ENCODE measurements at places on chromosomes 4 and X.
A peak's percentile ranks its signal among the peaks of the same experiment; 100 is the strongest.

- H3K4me1 ChIP-seq: no peaks in the 10 kb centered on the region
- H3K36me3 ChIP-seq: no peaks in the 10 kb centered on the region
- H3K4me3 ChIP-seq: no peak overlapping the region
- H3K27me3 ChIP-seq: no peaks in the 10 kb centered on the region
Observed at GRCh38 chr4:26161030-26161824, 159.6 kb upstream of the RBPJ start.

DNA sequence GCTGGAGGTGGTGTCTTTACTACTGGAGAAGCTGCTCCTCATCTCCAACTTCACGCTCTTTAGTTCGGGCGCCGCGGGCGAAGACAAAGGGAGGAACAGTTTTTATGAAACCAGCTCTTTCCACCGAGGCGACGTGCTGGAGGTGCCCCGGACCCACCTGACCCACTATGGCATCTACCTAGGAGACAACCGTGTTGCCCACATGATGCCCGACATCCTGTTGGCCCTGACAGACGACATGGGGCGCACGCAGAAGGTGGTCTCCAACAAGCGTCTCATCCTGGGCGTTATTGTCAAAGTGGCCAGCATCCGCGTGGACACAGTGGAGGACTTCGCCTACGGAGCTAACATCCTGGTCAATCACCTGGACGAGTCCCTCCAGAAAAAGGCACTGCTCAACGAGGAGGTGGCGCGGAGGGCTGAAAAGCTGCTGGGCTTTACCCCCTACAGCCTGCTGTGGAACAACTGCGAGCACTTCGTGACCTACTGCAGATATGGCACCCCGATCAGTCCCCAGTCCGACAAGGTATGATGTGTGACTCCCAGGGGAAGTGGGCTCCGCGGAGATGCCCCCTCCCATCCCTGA is 634 bp downstream of the LRAT start:
- peaks cover 10% of the 10 kb centered on the region for H3K4me1 ChIP-seq
- no peak overlapping the region for H3K27ac ChIP-seq
- DNase-seq: no peak
- H3K27me3 ChIP-seq: peaks cover 6% of the 10 kb centered on the region
- H3K4me3 ChIP-seq: peak overlapping the region; percentile 61

GRCh38 chrX:52363247-52363883 is 5.5 kb upstream of the XAGE2 start:
- H3K4me1 ChIP-seq: peaks cover 13% of the 10 kb centered on the region
- no peak overlapping the region for H3K27ac ChIP-seq
- no peak overlapping the region for H3K4me3 ChIP-seq
- no peaks in the 10 kb centered on the region for H3K27me3 ChIP-seq

DNA sequence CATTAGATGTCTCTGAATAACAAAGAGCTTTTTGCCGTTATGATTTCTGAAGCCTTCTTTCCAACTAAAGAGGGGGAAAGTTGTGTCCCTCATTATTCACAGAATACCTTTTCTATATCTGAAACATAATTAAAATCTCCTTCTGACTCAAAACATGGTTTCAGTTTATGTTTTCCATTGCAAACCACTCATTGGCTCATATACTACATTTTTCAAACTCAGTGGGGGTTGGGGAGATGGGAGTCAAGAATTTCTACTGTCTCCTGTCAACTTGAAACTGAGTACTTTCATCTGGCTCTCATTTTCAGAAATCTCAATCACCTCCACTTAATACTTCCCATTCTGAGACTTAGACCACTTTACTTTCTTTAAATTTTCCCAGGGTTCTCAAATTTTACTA is 1839.5 kb upstream of the PCDH10 start:
- H3K27ac ChIP-seq: no peak overlapping the region
- H3K27me3 ChIP-seq: no peaks in the 10 kb centered on the region
- no peak for DNase-seq
- H3K4me3 ChIP-seq: no peak overlapping the region
- H3K36me3 ChIP-seq: no peaks in the 10 kb centered on the region

DNA sequence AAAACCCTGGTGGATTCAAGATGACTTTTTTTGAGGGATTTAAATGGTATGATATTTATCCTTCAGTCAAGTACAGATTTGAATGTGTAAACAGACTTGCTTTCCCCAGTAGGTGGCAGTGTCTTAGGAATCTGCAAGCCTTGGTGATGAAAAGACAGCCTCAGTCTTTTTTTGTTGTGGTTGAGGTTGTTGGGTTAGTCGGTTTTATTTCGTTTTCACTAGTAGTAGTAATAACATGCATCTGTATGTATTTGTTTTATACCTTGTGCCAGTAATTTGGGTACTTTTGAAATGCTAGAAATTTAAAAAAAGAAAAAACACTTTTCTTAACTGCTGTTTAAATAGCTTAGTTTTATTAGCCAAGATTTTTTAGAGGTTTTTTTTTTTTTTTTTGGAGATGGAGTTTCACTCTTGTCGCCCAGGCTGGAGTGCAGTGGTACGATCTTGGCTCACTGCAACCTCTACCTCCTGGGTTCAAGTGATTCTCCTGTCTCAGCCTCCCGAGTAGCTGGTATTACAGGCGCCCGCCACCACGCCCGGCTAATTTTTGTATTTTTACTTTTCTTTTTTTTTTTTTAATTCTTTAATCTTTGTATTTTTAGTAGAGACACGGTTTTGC is 39.2 kb downstream of the COPS4 start:
- no peak overlapping the region for H3K4me3 ChIP-seq
- no peaks in the 10 kb centered on the region for H3K36me3 ChIP-seq
- H3K27ac ChIP-seq: no peak overlapping the region
- H3K4me1 ChIP-seq: no peaks in the 10 kb centered on the region
- DNase-seq: peak; percentile 72
- H3K27me3 ChIP-seq: no peaks in the 10 kb centered on the region
